T-helper 2 cell (primary cell): ENCODE measurements at places on chromosomes 7 and 10.
A peak's percentile ranks its signal among the peaks of the same experiment; 100 is the strongest.

GRCh38 chr10:117716889-117717288, 174.3 kb downstream of the EMX2 start:
- DNase-seq = no peak

GRCh38 chr10:98478430-98479222, 31.9 kb upstream of the HPS1 start:
- DNase-seq = no peak

DNA sequence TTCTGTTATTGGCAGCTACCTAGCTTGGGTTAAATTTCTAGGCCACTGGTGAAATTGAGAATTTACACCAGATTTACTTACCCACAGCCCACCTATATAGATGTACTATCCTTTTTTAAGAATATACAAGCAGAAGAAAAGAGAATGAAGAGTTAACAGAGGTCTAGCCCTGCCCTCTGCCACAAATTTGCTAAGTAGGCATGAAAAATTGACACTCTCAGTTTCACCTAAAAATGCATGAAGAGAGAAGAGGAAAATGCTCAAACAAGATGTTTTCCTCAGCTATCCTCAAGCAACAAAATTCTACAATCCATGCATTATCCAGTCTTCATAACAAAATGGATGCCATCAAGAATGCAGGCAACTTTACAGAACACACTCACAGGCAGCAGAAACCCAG, 24.6 kb upstream of the RNF148 start:
- no peak for DNase-seq

GRCh38 chr7:103116511-103116910, 32.4 kb downstream of the NAPEPLD start:
- no peak for DNase-seq

DNA sequence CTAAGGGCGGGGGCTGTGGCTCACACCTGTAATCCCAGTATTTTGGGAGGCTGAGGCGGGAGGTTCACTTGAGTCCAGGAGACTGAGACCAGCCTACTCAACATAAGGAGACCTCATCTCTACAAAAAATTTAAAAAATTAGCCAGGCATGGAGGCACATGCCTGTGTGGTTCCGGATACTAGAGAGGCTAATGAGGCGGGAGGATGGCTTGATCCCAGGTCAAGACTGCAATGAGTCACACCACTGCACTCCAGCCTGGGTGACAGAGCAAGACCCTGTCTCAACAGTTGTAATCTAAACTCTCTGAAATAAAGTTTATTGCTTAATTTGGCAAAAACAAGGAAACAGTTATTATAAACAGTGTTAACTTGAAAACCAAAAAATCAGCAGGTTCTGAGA, 123.3 kb downstream of the USP6NL start:
- no peak for DNase-seq

DNA sequence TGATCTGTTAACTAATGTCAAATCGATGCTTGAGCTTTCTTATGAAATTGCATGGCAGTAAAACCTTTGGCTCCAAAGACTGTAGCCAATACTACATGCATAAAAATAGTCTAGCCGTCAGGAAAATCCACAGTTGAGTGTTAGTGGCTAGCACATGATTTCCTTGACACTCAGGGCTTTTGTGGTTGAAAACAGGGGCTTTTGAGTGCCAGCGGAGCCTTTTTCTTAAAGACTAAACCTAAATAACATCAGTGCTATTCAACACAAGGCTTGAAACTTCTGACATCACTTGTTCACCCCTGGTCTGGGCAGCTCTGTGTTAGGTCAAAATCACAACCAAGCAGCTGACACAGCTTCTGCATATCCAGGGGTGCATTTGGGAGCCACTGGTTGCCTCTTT, 124.2 kb upstream of the BMPER start:
- DNase-seq = no peak

DNA sequence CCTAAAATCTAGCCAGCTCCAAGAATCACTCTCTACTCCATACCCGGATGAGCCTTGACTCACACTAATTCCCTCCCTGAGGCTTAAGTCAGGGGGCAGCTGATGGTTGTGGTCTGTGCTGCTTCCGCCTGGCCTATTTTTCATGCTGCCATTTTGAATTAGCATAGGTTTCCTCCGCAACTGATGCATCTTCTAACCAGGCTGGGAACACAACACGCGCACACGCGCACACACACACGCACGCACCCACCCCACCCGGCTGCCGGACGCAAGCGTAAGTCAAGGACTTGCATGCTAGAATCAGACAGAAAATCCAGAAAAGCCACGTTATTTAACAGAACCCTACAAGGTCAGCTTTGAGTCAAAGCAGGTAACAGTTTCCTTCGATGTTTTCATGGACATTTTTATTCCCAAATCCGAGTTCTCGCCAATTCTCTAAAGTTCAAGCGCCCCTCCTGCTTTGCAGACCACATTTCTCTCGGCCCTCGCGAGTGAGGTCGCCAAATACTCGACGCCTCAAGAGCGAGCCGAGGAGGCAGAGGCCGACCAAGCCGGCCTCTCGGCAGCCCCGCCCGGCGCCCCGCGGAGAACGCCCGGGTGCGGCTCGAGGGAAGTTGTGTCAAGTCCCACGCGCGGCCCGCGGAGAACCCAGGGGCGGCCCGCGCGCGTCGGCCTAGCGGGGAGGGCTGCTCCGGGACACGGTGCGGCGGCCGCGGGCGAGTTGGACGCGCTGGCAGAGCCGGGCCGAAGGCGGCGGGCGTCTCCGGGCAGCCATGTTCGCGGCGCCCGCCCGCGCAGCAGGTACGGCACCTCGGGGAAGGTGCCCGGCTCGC, 961 bp downstream of the SCRN1 start:
- DNase-seq = peak; percentile 58

DNA sequence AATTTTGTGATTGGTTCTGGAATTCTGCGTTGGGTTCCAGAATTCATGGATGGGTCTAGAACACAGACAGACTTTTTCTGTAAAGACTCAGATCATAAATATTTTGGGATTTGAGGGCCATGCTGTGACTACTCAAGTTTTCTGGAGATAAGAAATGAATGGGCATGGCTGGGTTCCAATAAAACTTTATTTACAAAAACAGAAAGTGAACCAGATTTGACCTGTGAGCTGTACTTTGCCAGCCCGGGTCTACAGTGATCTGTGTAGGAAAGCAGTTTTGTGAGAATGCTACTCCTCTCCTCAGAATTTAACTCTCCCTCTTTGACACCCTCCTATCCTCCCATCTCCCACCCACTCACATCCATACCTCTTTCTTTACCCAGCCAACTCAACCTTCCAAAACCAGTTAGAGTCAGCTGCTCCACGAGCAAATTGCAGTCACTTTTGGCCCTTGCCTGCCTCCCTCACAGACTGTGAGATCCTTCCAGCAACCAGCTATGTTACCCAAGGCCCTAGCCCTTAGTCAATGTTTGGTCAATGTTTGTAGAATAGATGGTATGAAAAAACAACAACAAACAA, 312.8 kb upstream of the ZMIZ1 start:
- DNase-seq = no peak

GRCh38 chr10:100737355-100738054, 7.9 kb upstream of the PAX2 start:
- DNase-seq = no peak

DNA sequence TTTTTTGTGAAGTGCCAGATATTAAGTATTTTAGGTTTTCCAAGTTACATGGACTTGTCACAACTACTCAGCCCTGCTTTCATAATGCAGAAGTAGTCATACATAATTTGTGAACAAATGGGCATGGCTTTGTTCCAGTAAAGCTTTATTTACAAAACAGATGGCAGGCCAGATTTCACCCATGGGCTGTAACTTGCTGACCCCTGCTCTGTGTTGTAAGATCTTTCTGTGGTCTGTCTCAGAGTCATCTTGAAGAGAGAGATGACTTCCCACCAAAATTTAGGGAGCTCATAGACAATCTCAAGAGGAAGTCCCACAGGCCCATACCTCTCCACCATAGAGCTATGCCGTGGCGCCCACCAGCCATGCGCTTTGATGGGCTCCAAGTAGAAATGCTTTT, 616.1 kb downstream of the LRMDA start:
- no peak for DNase-seq

DNA sequence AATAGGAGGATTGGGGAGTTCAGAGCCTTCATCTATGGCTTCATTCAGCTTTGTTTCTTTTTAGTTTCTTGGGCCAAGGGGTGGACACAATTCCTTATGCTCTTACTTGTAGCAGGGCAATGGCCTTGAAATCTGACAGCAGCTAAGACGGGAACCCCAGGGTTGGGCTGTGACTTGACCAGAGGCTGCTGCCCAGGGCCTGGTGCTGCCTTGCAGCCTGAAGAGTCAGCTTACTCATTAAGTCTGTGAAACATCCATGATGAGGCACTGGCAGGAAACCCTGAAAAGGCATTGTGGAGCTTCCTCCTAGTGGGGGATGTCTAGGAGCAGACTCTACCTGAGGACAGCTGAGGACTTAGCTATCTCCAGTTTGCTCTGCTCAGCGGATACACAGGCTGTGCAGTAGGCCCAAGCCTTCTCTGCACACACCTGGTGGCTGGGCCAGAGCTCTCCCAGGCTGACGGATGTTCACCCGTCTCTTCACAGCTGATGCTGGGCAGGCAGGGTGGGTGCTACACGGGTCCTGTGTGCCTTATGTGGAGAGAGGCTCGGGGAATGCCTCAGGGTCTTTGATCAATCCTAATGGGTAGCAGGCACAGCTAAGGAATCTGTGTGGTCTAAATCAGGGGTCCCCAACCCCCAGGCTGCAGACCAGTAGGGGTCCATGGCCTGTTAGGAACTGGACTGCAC, 17.8 kb downstream of the CXCL12 start:
- DNase-seq = no peak

DNA sequence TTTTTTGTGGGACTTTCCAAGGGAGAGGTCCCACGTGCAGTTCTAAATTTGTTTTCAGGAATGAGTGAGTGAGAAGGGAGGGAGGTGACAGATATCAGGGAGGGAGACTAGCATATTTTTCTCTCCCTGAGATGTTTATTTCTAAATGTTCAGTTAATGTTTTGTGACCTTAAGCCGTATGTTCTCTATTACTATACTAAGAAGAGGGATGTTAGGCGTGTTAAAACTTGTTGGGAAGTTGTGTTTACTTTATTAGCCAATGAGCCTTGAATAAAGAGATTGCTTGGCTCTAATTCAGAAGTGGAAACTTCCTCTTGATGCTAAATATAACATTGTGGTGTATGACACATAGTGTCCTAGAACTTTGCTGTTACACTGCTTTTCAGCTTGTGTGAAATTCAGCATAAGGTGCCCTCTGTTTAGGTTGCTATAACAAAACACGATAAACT, 37.3 kb downstream of the DNAH11 start:
- no peak for DNase-seq

- no peak for DNase-seq
Measured at GRCh38 chr7:157693521-157694375, 356.9 kb downstream of the DNAJB6 start.

DNA sequence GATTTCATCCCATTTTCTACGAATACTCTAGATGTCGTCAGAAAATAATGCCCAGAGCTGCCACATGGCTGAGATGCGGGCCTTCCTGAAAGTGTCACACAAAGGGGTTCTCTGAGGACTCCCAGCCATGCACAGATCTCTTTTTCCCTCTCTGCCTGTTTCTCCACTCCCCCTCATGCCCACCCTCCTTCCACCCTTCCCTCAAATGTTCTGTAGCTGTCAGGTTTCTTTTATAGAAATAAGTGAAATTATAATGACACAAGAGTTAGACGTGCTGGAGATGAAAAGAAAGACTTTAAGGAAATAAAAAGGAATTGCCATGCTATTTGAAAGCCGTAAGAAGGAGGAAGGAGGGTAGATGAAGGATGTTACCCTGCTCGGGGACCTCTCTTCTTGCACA, 819.3 kb upstream of the CELF2 start:
- no peak for DNase-seq

GRCh38 chr10:11448545-11449244, 162.8 kb downstream of the USP6NL start:
- DNase-seq = no peak

- no peak for DNase-seq
Measured at GRCh38 chr7:142739923-142740492, 9.3 kb upstream of the PRSS1 start.

- no peak for DNase-seq
Measured at GRCh38 chr10:34106356-34106885, 708.7 kb downstream of the PARD3 start.

DNA sequence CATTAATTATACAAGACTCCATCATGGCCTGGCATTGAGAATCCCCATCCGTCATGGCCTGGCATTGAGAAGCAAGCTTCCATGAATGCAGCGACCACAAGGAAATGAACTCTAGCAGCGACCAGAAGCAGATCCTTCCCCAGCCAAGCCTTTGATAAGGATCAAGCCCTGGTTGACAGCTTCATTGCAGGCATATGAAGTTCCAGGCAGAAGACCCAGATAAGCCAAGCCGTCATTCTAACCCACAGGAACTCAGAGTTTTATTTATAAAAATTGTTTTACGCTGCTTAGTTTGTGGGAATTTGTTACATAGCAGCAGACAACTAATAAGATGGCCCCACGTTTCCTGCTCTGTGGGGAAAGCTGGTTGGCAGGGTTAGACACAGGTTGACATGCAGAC, 642.3 kb downstream of the GATA3 start:
- no peak for DNase-seq

GRCh38 chr10:121179006-121179405, 327.8 kb downstream of the WDR11 start:
- no peak for DNase-seq

GRCh38 chr10:44856696-44857095, 54.4 kb upstream of the TMEM72 start:
- DNase-seq = no peak

GRCh38 chr10:30413996-30414576, 19.9 kb upstream of the MAP3K8 start:
- DNase-seq = no peak

DNA sequence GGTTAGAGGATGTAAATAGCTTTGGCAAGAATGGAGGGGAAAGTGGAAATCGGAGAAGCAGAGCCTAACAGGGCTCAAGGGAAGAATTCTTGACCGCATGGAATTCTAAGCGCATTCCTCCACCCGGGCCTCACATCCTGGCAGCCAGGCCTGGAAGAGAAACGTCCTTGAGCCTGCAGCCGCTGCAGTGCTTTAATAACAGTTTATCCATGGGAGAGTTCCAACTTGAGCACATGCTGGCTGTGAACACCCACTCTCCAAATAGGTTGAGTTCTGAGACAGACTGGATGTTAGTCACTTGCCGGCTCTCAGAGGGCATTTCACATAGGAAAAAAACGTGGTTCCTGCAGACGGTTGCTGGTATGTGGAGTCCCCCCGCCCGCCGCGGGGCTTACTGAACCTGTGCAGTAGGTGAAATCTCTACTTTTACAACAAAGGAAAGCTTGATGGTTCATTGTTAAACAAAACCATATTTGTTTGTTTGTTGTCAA, 61.4 kb upstream of the STEAP1B start:
- no peak for DNase-seq

GRCh38 chr7:148156233-148156632, 434.3 kb upstream of the C7orf33 start:
- DNase-seq = no peak

GRCh38 chr10:92699518-92700381, 10.0 kb downstream of the HHEX start:
- DNase-seq = no peak
